ENCODE measurements at places on chromosomes 4 and X. TPM values are rescaled to one million over a fixed set of nuclear protein-coding genes. Genes with fewer than 3 reads are reported as not detected.

The SNCA gene
- not detected for total RNA-seq

GRCh38 chr4:105415281-105415744 is 58.5 kb downstream of the PPA2 start:
- DNase-seq: no peak

DNA sequence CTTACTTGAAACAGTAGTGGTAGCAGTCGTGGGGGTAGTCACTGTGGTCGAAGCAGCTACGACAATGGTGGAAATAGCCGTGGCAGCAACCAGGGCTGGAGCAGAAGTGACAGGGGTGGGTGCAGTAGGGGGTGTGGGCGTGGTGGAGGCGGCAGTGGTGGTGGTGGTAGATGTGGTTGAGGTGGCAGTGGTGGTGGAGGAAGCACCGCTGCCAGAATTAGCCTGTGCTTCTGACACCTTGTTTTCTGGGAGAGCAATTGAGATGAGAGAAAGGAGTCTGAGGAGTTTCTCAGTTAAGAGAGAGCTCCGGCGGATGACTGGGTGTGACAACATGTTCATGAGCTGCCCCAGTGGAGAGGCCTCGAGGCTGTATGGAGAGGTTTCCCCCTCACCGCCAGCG is 113.5 kb upstream of the HSD17B10 start:
- no peak for DNase-seq

DNA sequence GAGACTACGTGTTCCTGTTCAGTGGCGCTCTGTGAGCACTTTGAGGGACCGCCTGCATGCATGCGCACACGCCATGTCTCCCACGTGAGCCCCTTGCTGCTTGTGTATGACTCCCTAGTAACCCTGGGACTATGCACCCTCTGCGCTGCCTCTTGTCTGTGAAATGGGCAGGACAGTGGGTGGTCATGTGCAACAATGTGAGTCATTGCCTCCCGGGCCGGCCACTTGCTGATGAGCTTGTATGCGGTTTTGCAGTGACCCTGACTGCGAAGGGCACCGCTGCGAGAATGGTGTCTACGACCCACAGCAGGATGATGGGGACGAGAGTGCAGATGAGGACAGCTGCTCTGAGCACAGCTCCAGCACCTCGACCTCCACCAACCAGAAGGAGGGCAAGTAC is 61.4 kb downstream of the TNIP2 start:
- no peak for DNase-seq

GRCh38 chr4:164203476-164203875 is 550.5 kb upstream of the SMIM31 start:
- no peak for DNase-seq

DNA sequence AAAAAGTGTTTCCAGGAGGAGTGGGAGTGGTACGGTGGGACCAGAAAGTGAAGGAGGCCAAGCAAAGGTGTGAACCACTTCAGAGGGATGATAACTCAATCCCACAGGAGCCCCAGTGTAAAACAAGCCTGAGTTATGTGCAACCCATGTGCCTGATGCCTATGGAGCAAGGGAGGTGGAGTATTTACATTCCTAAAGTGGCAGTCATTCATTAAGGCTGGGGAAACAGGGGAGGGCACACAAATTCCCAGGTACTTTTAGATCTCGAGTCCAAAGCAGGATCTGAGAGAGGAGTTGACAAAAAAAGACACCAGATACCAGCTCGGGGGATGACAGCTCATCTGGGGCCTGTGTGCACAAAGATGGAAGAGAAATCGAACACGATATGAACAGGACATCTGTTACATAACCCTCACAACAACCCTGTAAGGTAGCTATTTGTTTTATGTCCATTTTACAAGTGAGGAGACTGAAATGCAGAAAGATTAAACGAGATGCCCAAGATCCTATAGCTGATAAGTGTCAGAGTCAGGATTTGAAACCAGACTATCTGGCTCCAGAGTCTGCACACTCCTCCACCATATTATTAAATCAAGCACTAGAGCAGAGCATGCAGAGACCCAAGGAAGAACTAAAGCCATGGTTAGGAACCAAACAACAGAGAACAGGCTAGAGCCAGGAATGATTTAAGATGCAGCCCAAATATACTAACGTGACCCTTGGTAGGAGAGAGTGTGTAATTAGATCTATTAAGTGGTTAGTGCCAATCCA is 91.9 kb upstream of the MAPK10 start:
- no peak for DNase-seq

All from MG63 (cell line).